ENCODE measurements at places on chromosomes 7 and 10. TPM values are rescaled to one million over a fixed set of nuclear protein-coding genes. Genes with fewer than 3 reads are reported as not detected.

- no peaks in the 10 kb centered on the region for H3K36me3 ChIP-seq
- H3K27me3 ChIP-seq = no peaks in the 10 kb centered on the region
- no peak overlapping the region for H3K4me3 ChIP-seq
- DNase-seq = no peak
- no peak overlapping the region for H3K27ac ChIP-seq
- H3K4me1 ChIP-seq = no peaks in the 10 kb centered on the region
These were observed 40.0 kb downstream of the GOLGA7B start for GRCh38 chr10:97889461-97890265.

GRCh38 chr10:78642269-78642816 lies 426.4 kb upstream of the ZMIZ1 start:
- H3K4me3 ChIP-seq = no peak overlapping the region
- no peak overlapping the region for H3K27ac ChIP-seq
- H3K27me3 ChIP-seq = no peaks in the 10 kb centered on the region
- no peak for DNase-seq
- no peaks in the 10 kb centered on the region for H3K4me1 ChIP-seq

CDK1 gene
- 3.2 TPM for total RNA-seq

DRGX gene
- not detected for total RNA-seq

All from Peyer's patch (tissue), 4 donors.